ENCODE measurements at places on chromosomes 3 and 15. TPM values are rescaled to one million over a fixed set of nuclear protein-coding genes. Genes with fewer than 3 reads are reported as not detected.

Gene CD200
- total RNA-seq = 2.9 TPM

Gene IGF2BP2
- 5.0 TPM for total RNA-seq

DNA sequence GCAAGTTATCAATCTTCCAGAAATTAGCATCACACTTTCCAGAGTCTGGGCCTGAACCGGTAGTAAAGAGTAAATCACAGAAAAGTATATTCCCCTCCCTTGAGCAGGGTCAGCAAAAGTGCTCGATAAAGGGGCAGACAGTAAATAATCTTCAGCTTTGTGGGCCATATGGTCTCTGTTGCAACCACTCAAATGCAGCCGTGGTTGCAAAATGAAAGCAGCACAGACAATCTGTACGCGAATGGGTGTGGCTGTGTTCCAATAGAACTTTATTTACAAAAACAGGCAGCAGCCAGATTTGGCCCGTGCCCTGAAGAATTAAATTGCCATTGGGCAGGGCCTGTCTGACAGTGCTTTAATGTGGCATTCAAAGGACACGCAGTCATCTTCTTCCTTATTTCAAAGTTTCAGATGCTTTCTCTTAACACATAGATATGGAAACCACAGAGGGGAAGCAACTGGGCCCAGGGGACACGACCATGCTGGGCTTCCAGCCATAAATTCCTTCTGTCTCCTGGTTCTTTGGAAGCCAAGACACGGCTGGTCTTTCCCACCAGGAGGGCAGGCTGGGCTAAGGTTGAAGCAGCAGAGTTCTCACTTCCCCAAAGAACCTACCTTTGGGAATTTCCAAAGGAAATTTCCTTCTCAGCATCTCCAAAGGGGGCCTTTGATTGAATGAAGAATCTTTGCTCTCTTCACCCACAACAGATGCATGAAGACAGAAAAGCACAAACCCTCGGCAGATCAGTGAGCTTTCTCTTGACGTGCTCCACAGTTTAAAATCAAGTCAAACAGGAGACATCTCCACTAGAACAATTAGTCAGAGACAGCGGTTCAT is 489.8 kb upstream of the PROK2 start:
- peak; percentile 56 for DNase-seq

- DNase-seq = no peak
Observed at GRCh38 chr15:61654002-61654740, 406.1 kb downstream of the VPS13C start.

GRCh38 chr3:146203776-146204175 is 42.8 kb upstream of the PLOD2 start:
- DNase-seq = no peak

Gene DNAH12
- 0.20 TPM for total RNA-seq

Gene BLM
- 6.6 TPM for total RNA-seq

GRCh38 chr15:89075846-89076245 is 12.4 kb upstream of the ABHD2 start:
- no peak for DNase-seq

DNA sequence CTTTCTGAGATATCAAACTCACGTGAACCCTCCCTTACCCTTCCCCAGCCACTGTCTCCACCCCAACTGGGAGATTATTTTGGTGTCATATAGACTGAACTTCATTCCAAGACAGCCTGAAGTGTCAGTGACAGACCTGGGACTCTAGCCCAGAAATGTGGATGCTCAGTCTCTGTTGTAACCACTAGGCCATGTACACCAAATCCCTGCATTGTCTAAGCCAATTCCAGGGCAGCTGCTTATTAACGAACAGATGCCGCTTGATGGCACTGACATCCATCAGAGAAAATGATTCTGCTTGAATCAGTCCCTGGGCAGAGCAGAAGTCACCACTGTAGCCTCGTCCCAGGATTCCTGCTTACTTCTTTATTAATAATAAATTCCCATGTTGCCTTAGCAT is 305.5 kb downstream of the GRM7 start:
- DNase-seq = no peak

GRCh38 chr15:92366381-92366780 is 27.3 kb upstream of the ST8SIA2 start:
- no peak for DNase-seq

Gene MYL3
- not detected for total RNA-seq

DNA sequence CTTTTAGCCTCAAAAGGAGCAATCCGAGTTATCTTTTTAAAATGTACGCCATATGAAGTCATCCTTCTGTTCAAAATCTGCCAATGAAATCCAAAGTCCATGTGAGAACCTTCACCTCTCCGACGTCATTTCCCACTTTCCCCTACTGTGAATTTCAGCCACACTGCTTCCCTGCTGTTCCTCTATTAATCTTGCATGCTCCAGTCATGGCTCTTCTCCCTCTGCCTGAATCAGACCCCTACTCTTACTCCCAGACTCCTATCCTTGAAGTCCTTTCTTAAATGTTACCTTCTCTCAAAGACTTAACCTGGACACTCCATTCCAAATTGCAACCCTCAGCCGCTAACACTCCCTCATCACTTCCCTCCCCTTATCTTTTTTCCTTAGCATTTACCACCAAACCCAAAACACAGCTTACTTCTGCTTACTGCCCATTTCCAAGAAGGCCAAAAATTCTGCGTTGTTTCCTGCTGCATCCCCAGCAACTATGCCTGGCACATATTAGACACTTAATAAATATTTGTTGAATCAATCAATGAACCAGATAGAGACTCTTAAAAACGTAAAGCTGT is 1.2 kb downstream of the NKIRAS1 start:
- DNase-seq = no peak

Gene MGLL
- 1.0 TPM for total RNA-seq

Gene CCK
- not detected for total RNA-seq

Gene TM4SF18
- not detected for total RNA-seq

Gene SUSD5
- not detected for total RNA-seq

Gene LSM3
- total RNA-seq = 8.0 TPM

DNA sequence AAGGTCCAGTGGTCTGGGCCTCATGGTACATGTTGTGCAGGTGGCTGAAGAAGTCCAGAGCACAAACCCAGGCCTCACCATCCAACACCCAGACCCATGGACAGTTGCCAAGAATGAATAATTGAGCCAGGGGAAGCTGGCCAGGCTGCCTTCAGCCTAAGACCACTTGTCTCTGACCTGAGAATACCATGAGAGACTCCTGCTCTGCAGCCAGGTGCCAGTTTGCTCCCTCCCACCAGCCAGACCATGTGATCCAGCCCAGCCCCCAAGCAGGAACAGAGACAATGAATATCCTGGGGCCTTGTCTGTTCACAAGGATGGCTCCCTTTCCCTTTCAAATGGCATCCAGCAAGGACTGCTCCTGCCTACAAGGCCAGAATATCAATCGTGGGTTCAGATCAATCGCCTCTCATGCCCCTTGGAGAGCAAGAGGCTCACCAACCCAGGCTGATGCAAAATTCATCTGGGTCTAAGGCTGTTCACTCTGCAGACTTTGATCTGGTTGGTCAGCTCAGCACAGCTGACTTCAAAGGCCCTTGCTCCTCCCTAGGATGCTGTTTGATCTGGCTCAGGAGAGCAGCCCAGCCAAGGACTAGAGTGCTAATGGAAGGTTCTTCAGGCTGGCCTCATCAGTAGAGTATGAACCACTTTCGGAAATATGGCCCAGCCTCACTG is 13.4 kb downstream of the TRAIP start:
- no peak for DNase-seq

- no peak for DNase-seq
Observed at GRCh38 chr15:25410649-25411048, 28.2 kb downstream of the UBE3A start.

GRCh38 chr3:51709675-51710074 is 2.8 kb downstream of the GRM2 start:
- no peak for DNase-seq

- DNase-seq = no peak
Observed at GRCh38 chr3:72036899-72037298, 252.0 kb upstream of the PROK2 start.

Gene GP9
- not detected for total RNA-seq

DNA sequence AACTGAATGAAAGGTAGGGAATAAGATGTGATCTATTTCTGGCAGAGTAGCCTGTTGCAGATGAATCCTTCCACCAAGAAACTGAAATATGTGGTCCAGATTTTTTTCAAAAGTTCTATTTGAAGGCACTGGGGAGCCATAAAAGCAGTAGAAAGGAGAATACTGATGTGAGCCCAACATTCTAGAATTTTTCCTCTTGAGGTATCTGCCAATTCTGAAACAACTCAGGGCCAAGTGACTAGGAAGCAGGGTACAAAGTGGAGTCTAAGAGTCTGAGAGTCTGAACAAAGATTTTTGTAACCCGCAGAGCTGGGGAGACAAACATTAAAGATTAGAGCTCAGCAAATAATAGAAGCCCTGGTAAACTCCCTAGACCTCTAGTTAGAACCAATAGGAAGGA is 58.3 kb upstream of the SLCO3A1 start:
- DNase-seq = no peak

GRCh38 chr3:58107597-58107996 is 99.4 kb downstream of the FLNB start:
- no peak for DNase-seq

Gene CADPS
- not detected for total RNA-seq

Gene SERINC4
- 0.13 TPM for total RNA-seq

GRCh38 chr3:165459111-165459510 is 262.9 kb upstream of the SLITRK3 start:
- DNase-seq = no peak

All from naive thymus-derived CD4-positive, alpha-beta T cell (primary cell).